ENCODE measurements at places on chromosomes 3 and 15. TPM values are rescaled to one million over a fixed set of nuclear protein-coding genes. Genes with fewer than 3 reads are reported as not detected.

CPLX3 gene
- 1.8 TPM for total RNA-seq

KY gene
- total RNA-seq, result 7.5 TPM

BTLA gene
- not detected for total RNA-seq

CADM2 gene
- 0.79 TPM for total RNA-seq

DIS3L gene
- 35.7 TPM for total RNA-seq

SOX14 gene
- not detected for total RNA-seq

ZBED2 gene
- 0.56 TPM for total RNA-seq

HHATL gene
- total RNA-seq, result 466 TPM

SUCNR1 gene
- 0.10 TPM for total RNA-seq

GRCh38 chr3:59433546-59433945 lies 383.7 kb upstream of the CFAP20DC start:
- no peak for DNase-seq

DNA sequence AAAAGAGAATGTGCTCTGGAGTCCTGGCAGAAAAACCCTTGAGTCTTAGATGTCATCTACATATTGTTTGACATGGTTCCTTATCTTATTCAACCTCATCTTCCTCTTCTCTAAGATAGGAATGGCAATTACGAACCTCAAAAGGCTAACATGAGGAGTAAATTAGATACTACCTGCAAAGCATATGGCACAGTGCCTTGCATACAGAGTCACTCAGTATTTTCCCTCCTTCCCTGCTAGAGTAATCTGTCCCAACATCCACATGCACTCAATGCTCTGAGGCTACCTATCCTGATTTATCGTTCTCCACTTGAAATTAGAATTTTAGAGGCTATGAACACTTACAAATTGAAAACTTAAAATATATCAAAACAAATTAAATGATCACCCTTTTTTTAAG lies 386.7 kb downstream of the RSL24D1 start:
- DNase-seq, result no peak

GRCh38 chr3:149830902-149831301 lies 17.9 kb downstream of the RNF13 start:
- DNase-seq, result no peak

DNA sequence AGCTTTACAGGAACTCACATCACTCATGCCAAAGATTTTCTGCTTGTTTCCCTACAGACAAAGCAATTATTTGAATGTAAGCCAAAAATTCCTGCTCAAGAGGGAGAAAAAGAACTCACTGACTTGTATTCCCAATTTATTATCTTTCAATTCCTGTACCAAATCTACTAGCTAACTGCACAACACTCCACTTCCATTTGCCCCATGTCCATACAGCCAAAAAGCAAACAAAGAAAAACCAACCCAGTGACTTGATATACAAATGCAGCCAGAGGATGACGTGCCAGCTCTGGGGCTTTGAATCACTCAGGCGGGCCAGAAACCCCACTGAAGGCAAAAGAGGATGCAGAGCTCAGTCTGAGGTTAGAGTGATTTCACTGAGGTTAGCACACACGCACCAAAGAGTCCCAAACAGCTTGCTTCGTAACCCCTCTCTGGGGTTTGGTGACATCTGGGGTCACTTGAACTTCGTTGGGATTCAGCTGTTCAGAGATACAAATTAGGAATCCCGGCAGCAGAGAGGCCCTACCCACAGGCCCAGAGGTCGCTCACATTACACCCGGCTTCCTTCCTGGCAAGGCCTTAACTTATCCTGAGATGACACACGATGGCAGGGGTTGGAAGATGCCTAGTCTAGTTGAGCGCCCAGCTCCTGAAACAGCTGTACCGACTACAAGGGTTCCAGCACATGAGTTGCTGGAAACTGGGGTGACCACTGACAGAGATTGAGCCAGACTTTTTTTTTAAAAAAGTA lies 1.6 kb downstream of the RFTN1 start:
- DNase-seq, result peak; percentile 77

DNA sequence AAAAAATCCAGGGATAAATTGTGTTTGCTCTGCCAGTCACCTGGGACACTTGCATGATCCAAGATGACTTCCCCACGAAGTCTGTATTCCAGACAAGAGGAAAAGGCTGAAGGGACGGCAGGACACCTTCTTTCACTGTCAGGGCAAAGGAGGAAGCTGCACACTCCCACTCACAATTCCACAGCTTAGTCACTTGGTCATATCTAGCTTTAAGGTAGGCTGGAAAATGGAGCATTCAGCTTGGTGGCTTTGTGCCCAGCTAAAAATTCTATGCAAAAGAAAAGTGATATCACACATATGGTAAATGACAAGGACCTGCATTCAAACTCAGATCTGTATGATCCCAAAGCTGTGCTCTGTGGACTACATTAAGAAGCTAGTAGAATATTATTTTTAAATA lies 109.2 kb upstream of the TPM1 start:
- no peak for DNase-seq

- DNase-seq, result no peak
These were observed 84.0 kb downstream of the CFAP20DC start for GRCh38 chr3:58965865-58966264.

DNA sequence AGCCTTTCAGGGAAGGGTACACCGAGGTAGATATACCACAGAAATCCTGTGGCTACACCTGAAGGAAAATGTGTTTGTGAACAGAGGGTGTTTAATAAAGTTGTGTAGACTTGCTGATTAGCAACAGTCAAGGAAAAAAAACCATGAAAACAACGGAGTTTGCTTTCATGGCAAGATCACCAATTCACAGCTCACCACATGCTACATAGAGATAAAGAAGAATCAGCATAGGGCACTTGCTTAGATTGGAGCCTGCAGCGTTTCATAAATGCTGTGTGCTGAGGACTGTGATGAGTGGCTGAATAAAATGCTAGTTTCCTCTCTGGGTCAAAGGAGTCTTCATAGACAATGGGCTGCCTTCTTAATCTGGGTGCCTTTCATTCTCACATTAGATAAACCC lies 257.6 kb downstream of the SLC9A9 start:
- DNase-seq, result no peak

DNA sequence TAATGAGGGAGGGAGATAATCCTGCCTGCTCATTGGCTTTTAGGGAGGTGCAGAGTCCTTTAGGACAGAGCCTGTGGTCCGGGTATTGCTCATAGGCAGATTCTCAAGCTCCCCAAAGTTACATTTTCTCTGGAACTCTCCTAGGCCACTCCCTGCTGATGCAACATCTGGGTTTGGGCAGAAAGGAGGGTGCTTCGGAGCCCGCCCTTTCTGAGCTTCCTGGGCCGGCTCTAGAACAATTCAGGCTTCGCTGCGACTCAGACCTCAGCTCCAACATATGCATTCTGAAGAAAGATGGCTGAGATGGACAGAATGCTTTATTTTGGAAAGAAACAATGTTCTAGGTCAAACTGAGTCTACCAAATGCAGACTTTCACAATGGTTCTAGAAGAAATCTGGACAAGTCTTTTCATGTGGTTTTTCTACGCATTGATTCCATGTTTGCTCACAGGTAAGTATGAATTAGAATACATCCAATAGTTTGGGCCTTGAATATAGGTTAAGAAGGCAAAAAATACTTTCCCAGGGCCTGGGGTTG lies at the start of gene IL20RB:
IL20RB (plus strand) TSS at position 233 of the 538 bp plus-strand sequence; CDS start at position 364, 131 bp downstream.
- no peak for DNase-seq

DNA sequence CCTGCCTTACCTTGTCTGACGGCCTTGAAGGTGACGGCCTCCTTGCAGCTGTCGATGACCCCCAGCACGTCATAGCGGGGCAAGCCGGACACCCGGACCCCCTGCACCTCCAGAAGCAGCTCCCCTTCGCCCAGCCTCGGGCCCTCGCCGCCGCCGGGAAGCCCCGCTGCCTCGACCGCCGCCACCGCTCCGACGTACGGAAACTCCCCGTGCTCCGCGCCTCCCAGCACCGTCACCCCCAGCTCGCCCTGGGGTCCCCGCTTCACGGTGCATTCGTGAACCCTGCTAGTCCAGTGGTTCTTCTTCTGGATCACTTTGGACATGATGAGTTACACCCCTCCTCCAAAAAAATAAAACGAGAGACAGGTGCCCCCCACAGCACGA lies 740 bp downstream of the MAGI1 start:
- peak; percentile 38 for DNase-seq

GRCh38 chr15:64624242-64624641 lies 151.1 kb downstream of the RBPMS2 start:
- no peak for DNase-seq

DNA sequence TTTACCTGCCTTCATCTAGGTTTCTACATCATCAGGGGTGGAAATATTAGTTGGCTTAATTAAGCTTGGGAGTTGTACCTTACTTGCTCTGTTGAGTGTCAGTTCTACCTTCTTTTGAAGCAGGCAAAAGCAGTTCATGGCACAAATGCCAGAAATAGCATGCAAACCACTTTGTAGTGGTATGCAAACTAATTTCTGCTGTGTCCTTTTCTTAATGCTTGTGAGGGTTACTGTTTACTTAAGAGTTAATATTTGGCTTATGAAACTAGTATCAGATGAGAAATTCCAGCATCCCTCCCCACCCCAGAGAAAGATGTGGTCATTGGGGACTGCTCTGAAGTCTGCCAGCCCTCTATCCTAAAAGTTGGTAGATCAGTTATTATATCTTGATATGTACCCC lies 7.1 kb downstream of the ATP2C1 start:
- no peak for DNase-seq

GRCh38 chr15:70801109-70801508 lies 37.8 kb upstream of the UACA start:
- no peak for DNase-seq

- no peak for DNase-seq
These were observed 99.2 kb upstream of the NUDT16 start for GRCh38 chr3:131282379-131282778.

- DNase-seq, result no peak
These were observed 27.2 kb downstream of the PTX3 start for GRCh38 chr3:157463816-157464215.

- no peak for DNase-seq
These were observed 112.0 kb upstream of the HACD2 start for GRCh38 chr3:123696808-123697207.

DNA sequence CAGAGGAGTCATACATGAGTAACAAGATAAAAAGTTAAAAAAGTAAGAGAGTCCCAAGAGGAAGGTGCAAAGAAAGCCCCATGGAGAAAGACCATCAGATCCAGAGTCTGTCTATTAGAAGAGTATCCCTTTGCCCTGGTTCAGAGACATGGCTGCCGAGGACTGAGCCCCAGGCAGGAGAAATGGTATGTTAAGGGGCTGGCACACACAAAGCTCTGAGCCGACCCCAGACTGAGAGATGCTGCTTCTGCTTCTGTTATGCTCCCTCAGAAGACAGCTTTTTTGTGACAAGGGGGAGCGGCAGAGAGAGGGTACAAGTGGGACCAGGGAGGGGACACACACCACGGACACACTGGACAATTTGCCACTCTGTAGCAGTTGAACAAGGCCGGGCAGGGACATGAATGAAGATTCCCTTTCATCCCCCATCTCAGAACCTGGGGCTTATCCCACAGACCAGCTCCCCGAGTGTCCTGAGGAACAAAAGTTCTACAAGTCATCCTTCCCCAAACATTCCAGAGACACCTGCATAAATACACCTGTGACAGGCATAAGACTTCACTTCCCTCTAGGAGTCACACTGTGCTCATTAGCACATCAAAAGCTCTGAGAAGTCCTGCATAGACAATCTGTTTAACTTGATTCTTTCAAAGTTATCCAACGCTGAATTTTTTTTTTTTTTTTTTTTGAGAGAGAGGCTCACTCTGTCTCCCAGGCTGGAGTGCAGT lies 161.6 kb upstream of the WNT5A start:
- no peak for DNase-seq

DNA sequence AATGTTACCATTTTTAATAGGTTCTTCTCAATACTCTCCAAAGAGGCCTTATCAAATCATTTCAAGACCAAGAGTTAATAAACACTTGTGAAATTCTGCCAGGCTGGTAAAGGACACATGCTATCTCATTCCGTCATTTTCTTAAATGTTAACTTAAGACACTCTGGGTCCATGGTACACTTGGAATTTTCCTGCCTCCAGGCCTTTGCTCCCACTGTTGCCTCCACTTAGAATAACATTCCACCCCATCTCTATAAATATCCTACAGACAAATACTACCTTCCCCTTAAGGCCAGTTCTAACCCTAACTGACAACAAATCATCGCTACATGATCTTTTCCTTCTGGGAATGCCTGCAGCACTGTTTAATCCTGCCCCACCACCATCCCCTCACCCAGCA lies 24.1 kb downstream of the MAGI1 start:
- DNase-seq, result no peak

GRCh38 chr3:41002104-41002503 lies 197.2 kb upstream of the CTNNB1 start:
- no peak for DNase-seq

DNA sequence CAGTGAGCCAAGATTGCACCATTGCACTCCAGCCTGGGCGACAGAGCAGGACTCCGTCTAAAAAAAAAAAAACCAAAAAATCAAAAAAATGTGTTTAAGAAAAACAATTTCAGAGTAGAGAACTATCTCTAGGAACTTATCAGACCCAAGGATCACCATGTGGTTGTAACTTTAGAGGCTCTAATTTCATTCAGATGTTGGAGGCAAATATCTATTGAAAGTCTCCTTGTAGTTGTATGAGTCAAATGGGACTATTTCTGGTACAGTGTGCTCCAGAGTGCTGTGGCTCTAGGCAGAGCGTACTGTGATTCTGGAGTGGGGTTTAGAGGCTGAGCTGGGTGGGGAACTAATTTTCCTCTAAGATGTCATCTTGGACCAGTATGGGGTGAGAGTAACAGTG lies 398.7 kb downstream of the SHQ1 start:
- DNase-seq, result no peak

- DNase-seq, result peak; percentile 83
These were observed 13.5 kb downstream of the SNX33 start for GRCh38 chr15:75661100-75661755.

GRCh38 chr3:135260025-135260424 lies 465.0 kb downstream of the EPHB1 start:
- DNase-seq, result no peak

- peak; percentile 7 for DNase-seq
These were observed 5.8 kb downstream of the TRAK1 start for GRCh38 chr3:42096796-42097565.

- no peak for DNase-seq
These were observed 59.4 kb upstream of the TMC3 start for GRCh38 chr15:81433462-81433861.

GRCh38 chr3:181403876-181404660 lies 307.7 kb upstream of the SOX2 start:
- DNase-seq, result no peak

GRCh38 chr3:67037615-67038014 lies 39.5 kb downstream of the KBTBD8 start:
- DNase-seq, result no peak

DNA sequence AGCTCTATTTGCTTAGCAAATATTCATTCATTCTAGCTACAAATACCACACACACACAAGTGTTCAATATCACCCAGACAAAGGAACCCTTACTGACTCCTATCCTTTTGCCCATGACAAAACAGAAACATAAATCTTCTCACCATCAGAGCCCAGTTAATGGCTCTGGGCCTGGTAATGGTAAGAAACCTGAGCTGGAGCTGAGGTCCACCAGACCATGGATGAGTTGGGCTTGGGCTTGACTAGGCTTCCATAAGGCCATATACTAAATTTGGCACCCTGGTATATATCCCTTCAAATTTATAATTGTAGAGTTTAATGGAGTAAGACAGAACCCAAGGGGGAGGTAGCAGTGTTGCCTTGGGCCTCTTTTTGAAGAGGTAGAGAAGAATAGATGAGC lies 29.4 kb downstream of the GPR176 start:
- DNase-seq, result no peak

GRCh38 chr3:65284961-65285360 lies 597.2 kb upstream of the ADAMTS9 start:
- no peak for DNase-seq

All from heart left ventricle (tissue), 16 donors.